GM18507 (cell line): ENCODE measurements at places on chromosomes 1 and 21.

- DNase-seq, result no peak
Observed at GRCh38 chr1:218383681-218384080, 38.5 kb downstream of the TGFB2 start.

GRCh38 chr1:164417016-164417704, 141.8 kb upstream of the PBX1 start:
- no peak for DNase-seq

GRCh38 chr1:222529916-222530315, 18.0 kb downstream of the HHIPL2 start:
- DNase-seq, result no peak

- DNase-seq, result no peak
Observed at GRCh38 chr1:67773462-67773861, 59.8 kb downstream of the GNG12 start.

- no peak for DNase-seq
Observed at GRCh38 chr1:67236277-67236676, 70.0 kb downstream of the IL23R start.

GRCh38 chr1:150268705-150269403, at the start of gene APH1A:
Gene APH1A, minus strand, starts transcription at chr1:150269016. Its CDS starts 206 bp downstream, at chr1:150268810.
- DNase-seq, result peak; percentile 95

GRCh38 chr1:27400082-27400962, 7.9 kb downstream of the GPR3 start:
- no peak for DNase-seq

GRCh38 chr1:22643381-22643780, at the start of gene C1QC:
Gene C1QC, plus strand, starts transcription at chr1:22643633. Its CDS starts 391 bp downstream, at chr1:22644024.
- no peak for DNase-seq

DNA sequence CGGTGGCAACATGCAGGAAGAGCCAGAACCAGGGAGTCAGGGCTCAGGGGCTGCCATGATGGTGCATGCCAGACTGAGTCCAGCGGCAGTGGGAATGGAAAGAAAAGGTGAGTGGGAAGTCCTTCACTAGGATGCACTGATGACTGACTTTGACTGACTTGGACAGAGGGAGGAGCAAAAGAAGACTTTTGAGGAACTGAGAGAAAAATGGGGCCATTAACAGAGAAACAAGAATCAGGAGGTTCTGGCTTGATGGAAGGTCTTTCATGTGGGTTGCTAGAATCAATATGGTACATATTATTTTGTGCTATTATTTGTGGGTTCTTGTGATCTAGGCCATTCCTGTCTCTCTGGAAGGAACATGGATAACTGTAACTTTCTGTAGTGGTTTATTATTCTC, 454.6 kb upstream of the PROX1 start:
- no peak for DNase-seq

DNA sequence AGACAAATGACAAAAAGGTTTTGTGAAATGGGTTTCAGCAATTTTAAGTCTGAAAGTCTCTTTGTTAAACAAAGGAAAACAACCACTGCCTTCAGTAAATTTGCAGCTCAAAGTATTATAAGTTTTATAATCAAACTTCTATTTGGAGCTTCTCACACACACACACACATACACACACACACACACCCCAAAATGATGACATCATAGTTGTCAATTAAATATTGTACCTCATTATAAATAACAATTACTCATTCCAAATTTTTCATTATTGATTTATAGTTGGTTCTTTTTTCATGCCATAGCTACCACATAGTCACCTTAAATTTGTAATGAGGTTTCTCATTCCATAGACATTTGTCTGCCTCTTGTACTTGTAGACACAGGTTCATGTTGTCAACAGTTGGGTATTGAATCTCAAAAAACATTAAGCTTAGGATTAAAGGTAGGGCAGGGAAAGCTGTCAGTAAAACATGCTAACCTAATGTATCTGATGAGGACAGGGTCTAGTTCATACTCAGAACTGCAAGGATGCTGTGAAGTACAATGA, 2.4 kb upstream of the SERTAD4 start:
- DNase-seq, result no peak

GRCh38 chr1:5709976-5710375, 282.2 kb downstream of the NPHP4 start:
- no peak for DNase-seq

DNA sequence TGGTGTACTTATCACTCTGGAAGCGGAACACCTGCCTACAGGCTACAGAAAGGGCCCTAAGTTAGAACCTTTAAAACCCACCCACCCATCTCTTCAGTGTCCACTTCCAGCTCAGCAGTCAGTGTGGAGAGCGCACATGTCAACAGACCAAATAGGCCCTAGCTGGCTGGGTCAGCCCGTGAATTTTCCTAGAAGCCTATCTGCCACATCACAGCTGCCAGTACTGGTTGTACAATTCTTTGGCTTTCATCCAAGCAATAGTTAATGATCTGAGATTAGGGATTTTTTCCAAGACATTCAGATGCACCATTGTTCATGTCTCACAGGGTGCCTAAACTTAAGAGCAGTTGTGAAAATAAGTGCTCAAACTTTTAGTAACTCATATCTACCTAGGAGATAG, 197.1 kb downstream of the KCNK2 start:
- DNase-seq, result no peak

DNA sequence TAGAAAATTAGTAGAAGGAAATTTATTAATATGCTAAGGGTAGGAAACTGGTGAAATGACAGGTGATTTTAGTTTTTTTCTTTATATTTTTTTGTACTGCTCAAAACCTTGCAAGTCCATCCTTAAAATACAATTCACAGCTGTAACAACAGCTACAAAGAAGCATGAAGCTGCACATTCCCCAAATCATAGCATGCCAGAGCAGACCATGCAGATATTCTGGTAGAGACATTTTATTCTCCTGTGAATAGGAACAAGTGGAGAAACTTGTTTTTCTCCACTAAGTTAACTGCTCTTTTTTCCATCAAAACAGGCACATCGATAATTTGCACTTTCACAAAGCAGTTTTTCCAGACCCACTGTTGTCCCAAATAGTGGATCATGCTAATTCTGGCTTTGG, 1125.7 kb downstream of the BRINP3 start:
- DNase-seq, result no peak

GRCh38 chr1:171581766-171582165, 40.3 kb upstream of the MYOCOS start:
- DNase-seq, result no peak

- no peak for DNase-seq
Observed at GRCh38 chr1:12183095-12183794, 16.5 kb downstream of the TNFRSF1B start.

- DNase-seq, result no peak
Observed at GRCh38 chr21:15159382-15160020, 94.7 kb upstream of the NRIP1 start.

GRCh38 chr1:33609739-33610138, 137.3 kb downstream of the ZSCAN20 start:
- no peak for DNase-seq

- no peak for DNase-seq
Observed at GRCh38 chr1:244171241-244171985, 120.3 kb downstream of the ZBTB18 start.

DNA sequence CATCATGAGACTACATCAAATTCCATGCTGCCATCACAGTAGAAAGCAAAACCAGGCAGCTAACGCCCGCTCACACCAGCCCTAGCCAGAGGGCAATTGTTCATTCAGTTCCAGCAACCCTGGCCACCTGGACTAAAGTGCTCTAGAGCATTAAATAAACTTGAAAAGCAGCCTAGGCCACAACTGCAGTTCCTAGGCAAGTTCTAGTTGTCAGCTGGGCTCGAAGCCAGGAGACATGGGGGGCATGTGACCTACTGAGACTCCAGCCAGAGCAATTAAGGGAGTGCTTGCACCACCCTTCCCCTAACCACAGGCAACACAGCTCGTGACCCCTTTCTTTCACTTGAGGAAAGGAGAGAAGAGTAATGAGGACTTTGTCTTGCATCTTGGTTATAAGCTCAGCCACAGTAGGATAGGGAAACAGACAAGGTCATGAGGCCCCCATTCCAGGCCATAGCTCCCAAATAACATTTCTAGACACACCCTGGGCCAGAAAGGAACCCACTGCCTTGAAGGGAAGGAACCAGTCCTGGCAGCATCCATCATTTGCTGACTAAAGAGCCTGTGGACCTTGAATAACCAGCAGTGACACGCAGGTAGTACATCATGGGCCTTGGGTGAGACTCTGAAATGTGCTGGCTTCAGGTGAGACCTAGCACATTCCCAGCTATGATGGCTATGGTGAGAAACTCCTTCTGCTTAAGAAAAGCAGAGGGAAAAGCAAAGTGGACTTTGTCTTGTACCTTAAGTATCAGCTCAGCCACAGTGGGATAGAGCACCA, 77.0 kb downstream of the ZZZ3 start:
- no peak for DNase-seq

DNA sequence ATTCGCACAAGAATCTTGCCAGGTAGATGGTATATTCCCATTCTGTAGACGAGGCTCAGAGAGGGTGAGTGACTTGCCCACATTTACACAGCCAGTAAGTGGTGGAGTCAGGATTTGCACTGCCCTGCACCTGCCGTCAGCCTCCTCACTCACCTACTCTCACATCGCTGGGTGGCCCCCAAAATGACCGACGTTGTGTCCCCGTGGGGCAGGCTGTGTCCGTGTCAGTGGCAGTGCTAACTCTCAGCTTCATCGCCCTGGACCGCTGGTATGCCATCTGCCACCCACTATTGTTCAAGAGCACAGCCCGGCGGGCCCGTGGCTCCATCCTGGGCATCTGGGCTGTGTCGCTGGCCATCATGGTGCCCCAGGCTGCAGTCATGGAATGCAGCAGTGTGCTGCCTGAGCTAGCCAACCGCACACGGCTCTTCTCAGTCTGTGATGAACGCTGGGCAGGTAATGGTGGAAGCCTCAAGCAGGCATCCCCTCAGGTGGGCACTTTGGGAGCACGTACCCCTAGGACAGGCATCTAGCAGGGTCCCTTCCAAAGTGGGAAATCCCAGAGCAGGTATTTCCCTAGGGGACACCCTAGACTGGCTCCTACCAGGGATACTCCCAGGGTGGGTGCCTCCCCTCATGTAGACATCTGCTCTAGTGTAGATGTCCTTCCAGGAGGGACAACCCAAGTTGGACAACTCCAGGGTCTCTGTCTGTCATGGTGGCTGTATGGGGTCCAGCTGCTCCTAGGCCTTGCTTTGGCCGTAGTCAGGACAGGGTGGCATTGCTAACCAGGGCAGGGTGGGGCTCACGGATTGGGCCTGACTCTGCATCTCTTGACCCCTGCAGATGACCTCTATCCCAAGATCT, 3.4 kb downstream of the HCRTR1 start:
- DNase-seq, result no peak

DNA sequence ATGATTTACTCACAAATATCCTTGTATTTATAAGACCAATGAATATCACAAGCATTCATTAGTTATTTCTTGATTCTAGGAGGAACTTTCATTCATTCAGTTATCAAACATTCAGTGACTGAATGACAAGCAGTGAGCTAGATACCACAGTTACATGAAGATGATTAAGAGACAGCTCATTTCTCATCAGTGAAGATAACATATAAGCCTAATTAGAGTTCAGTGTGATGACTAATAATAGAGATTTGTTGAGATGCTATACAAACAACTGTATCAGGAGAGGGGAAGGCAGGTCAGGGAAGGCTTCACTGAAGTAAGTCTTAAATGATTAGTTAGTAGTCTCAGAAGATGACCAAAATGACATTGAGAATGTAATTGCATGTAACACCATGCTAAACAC, 14.6 kb upstream of the C1orf105 start:
- DNase-seq, result no peak

DNA sequence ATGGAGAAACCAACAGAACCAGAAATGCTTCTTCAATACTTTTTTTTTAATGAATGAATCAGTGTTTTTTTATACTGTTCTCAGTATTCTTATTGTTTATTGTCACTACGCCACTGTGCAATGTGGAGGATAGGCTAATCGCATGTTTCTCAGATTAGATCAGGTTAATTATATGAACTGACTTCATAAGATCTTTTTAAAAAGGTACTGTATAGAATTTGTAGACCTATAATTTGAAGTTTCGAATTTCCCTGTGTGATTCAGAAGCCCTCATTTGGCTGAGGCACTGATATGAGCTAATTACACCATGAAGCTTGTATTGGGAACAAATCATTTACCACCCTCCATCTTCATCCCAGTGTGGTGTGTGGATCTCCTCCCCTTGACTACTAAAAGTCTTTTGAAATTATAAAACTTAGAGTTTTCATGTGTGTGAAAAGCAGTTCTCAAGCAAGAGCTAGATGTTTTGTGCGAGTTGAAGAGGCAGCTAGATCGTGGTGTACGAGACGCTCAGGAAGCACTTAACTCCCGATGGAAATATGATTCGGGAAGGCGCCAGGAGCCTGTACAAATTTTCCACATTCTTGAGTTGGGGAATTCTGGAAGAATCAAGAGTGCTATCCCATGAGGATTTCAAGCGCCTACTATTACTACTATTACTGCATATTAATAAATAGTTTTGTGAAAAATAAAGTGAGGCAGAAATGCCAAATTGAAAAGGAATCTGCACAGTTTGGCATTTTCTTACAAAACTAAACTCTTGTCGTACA, 52.1 kb upstream of the KCNE2 start:
- DNase-seq, result no peak

DNA sequence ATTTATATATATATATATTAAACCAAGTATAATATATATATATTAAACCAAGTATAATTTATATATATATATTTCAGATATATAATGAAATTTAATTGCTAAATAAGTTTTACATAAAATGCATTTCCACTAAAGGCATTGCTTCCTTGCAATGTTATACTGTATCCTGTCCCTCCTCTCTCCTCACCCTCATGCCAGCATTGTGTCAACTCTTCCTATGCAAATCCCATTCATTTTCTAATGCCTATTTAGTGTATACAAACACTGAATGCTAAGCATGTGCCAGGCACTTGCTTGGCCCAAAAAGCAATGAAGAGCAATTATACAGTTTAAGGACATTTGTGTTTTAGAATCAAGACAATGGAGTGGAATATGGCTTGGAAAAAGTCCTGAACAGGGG, 71.7 kb upstream of the PRMT6 start:
- DNase-seq, result no peak

- DNase-seq, result no peak
Observed at GRCh38 chr1:173267453-173267945, 60.4 kb upstream of the TNFSF4 start.

- DNase-seq, result no peak
Observed at GRCh38 chr1:179510038-179510437, 65.7 kb downstream of the NPHS2 start.

DNA sequence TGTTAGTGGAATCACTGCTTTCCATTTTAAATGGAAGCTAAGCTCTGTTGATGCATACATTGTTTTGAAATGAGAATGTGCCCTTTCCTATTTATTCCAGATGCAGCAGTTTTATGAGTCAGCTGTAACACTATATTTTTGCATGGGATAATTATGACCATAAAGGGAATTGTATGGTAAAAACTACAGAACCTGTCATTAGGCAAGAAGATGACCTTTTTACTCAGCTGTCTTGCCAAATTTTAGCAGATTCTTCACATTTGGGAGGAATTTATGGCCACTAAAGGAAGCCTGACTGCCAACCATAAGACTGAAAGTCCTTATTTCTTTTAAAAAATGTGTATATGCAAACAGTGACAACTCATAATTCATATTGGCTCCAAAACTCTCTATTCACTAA, 356.3 kb upstream of the PRMT6 start:
- DNase-seq, result no peak

GRCh38 chr1:228407106-228408040, 738 bp upstream of the TRIM11 start:
- no peak for DNase-seq
